ENCODE measurements at places on chromosomes 13 and 19.

DNA sequence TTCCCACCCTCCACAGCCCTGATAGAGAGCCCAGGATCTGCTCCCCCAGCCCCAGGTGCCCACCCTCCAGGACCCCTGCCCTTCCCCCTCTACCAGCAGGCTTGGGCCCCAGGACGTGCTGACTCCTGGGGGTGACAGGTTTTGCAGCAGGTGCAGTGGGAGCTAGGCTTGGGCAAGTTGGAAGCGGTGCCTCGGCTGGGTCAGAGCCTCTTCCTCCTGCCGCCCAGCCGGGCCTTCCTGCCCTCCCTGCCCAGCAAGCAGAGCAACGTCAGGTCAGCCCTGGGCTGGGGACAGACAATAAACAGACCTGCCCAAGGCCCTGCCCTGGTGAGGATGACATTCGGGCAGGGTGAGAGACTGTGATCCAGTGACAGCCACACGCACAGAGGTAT, 9.2 kb upstream of the NCCRP1 start:
- no peak for DNase-seq

- no peak for DNase-seq
These were observed 31.3 kb upstream of the FGF9 start for GRCh38 chr13:21639561-21639960.

GRCh38 chr13:66424422-66424821, 805.7 kb downstream of the PCDH9 start:
- DNase-seq = no peak

DNA sequence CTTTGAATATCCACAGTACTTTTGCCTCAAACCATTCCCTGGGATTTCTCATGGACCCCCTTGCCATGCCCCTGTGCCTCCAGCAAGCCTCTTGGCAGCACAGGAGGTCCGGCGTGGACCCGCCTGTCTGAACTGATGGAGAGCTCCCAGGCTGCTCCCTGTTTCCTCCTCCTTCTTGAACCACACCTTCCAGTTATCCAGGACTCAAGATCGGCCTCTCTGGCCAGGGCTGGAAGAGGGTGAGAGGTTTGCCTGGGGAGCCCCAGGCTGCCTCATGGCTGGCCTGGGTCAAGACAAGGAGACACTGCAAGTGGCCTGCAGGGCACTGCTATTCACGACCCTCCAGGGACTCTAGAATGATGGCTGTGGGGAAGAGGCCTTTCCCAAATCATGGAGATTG, 93.6 kb upstream of the WASF3 start:
- DNase-seq = no peak

DNA sequence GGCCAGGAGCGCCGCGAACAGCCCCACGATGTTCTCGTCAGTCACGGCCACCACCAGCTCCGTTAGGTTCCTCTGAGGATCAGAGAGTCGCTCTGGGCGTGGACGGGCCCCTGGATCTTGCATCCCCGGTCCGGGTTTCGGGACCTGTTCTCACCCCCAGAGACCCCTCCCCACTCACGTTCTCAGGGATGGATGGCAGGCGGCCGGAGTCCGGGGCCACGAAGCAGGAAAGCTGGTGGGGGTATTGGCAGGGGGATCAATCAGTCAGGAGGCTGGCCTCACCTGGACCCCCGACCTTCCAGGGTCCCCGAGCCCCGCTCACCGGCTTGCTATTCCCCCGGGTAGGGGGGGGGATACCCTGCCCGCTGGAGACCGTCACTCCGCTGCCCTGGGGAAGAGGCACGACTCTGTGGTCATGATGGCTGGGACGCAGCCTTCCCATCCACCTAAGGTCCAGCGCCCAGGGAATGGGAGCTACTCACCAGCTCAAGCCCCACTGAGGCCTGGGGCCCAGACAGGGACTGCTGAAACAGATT, 4.6 kb downstream of the DENND1C start:
- no peak for DNase-seq

DNA sequence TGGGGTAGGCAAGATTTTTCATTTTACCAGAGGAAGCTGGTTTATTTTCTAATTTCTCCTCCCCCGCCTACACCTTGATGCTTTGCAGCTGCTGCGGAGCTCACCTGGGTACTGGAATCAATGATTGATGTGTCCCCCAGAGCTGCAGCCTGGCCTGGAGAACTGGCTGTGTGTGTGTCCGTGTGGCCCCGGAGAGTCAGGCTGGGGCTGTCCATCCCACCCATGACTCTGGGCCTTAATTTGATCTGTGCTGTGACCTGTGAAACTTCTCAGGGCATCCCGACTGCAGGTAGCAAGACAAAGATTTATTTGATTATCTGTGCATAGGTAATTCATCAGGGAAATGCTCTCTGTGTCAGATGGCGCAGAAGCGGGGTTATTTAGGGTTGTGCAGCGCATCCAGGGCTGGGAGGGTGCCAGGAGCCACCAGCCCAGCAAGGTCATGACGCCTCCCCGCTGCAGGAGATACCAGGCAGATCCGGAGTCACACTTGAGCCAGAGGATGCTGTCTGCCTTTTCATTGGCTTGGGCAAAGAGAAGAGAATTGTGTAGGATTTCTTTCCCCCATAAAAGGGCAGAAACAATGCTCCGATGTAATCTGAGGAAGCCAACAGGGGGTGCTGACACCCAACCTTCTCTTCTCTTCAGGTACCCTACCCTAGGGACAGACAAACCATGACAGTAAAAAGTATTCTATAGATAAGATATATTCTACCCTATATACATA, 346.6 kb downstream of the TSHZ3 start:
- DNase-seq = no peak

DNA sequence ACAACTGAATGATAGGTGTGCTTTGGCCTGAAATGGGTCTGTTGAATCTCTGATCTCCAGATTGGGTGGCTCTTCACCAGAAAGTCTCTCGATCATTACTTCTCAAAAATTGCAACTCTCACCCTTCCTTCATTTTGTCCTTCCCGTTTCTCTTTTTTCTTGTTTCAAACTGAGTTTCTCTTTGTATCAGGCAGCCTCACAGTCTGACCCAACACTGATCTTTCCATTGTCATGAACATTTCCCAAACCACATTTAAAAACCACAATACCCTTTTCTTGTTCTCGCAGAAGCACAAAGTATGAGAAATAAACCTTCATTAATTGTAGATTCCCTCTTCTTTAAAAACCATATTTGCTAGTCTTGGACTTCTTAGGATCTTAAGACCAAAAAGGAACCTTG, 33.6 kb upstream of the HMGB1 start:
- DNase-seq = no peak

GRCh38 chr13:99958406-99959126, 13.0 kb downstream of the ZIC5 start:
- no peak for DNase-seq

GRCh38 chr13:112205990-112206389, 139.0 kb downstream of the SOX1 start:
- DNase-seq = no peak

DNA sequence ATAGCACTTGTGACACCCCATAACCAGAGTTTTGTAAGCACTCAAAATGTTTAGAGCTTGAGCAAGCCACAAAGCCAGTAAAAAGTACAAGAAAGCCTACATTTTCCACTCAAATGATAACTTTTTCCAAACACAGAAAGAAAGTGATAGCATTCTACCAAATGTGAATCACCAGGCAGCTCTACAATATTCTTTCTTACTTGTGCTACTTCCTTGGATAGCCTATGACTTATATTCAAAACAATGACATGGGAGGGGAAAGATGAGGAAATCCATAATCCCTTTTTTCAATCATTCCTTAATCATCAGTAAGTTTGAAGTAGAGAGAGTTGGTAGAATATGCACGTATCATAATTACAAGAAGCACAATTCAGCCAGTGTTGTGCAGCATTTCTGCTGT, 650.8 kb upstream of the PCDH9 start:
- no peak for DNase-seq

GRCh38 chr13:81927347-81927746, 1586.4 kb upstream of the SPRY2 start:
- no peak for DNase-seq

DNA sequence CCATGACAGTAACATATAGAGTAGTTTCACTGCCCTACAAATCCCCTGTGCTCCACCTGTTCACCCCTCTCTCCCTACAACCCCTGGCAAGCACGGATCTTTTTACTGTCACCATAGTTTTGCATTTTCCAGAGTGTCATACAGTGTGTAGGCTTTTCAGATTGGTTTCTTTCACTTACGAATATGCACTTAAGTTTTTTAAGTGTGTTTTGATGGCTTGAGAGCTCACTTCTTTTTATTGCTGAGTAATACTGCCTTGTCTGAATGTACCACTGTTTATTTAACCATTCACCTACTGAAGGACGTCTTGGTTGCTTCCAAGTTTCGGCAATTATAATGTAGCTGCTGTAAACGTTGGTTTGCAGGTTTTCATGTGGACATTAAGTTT, 175.1 kb downstream of the ITGBL1 start:
- no peak for DNase-seq

DNA sequence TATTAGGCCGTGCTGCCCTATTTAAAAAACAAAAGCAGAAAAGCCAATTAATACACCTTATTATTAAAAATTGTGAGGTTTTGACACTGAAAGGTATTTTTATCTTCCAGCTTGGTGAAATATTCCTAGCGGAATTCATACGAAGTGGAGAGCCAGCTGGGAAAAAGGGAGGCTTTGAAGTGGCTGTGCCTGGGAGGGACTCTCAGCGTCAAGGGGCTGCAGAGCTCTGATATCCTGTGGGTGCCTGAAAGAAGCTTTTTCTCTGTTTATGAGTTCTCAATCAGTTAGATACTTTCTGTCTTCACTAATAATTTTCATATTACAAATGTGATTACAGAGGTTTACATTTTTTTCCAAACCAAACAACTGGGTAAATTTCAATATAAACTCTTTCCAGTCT, 140.2 kb upstream of the MIR17HG start:
- DNase-seq = no peak

GRCh38 chr13:30170569-30170968, 136.8 kb downstream of the KATNAL1 start:
- no peak for DNase-seq

- no peak for DNase-seq
These were observed 82.2 kb downstream of the MIPEP start for GRCh38 chr13:23806874-23807526.

GRCh38 chr13:114031631-114032030, 57.8 kb upstream of the C13orf46 start:
- no peak for DNase-seq

GRCh38 chr19:50230379-50231351, 27.2 kb downstream of the MYH14 start:
- DNase-seq = no peak

DNA sequence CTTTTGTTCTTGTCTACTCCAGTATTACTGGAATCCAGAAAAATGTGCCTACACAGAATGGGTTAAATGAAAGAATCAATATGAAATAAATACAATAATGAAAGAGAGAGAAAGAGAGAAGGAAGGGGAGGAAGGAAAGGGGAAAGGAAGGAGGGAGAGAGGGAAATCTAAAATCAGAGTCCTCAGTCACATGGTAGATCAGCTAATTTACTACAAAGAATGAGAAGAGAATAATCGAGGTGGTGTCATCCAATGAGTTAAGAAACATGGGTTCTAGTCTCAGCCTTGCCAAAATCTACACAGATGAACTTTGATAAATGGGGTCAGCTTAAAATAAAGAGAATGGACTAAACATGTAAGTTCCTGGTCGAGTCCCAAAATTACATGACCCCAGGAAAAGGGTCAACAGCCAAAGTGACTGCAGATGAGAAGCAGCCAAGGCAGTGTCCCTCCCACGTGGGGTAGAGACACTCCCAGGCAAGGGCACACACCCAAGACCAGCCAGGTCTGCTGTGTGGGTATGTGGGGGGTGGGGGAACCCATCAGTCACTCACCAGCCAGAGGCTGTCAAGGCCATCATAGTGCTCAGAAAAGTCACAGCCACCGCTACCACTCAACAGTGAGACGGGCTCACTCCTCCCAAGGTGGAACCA, 103.6 kb downstream of the STK24 start:
- DNase-seq = no peak

- DNase-seq = no peak
These were observed 15.7 kb downstream of the CAB39L start for GRCh38 chr13:49428041-49428763.
